ENCODE measurements at places on chromosomes 5 and 9.
A peak's percentile ranks its signal among the peaks of the same experiment; 100 is the strongest.

GRCh38 chr5:132825834-132826391 is 4.5 kb downstream of the SHROOM1 start:
- DNase-seq = no peak

- DNase-seq = peak; percentile 65
These were observed 64.2 kb upstream of the ABL1 start for GRCh38 chr9:130770679-130771442.

DNA sequence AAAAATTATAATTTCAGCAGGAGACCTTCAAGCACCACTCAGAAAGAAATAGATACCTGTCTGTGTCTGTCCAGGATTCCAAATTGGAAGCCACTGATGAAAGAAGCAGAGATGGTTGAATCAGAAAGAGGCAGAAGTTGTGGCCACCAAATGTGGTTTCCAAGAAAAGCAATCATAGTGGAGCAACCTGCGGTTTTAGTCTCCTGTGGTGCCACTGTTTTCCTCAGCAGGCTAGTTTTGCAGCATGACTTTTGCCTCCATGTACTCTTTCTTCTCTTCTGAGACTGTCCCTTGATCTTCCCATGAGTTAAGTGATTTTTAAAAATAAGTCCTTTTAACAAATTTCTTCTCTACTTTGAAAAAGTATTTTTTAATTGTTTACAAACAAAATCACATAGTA is 535.8 kb downstream of the CYLC2 start:
- DNase-seq = peak; percentile 17

DNA sequence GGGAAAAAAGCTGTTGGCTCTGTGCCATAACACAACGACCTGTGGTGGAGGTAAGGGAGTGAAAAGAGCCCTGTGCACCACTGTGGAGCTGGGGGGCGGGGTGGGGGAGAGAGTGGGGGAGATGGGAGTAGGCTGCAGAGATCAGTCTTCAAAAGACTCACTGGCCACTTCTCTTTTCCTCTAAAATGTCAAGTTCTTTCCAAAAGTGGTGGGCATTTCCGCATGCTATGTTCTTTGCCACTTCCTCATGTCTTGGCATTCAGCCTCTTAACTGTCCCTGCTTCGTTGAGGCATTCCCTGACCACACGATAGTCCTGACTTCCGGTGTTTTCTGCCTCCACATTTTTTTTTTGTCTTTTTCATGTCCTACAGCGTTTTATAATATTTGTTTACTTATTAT is 2.4 kb upstream of the PPP2R2B start:
- DNase-seq = no peak

DNA sequence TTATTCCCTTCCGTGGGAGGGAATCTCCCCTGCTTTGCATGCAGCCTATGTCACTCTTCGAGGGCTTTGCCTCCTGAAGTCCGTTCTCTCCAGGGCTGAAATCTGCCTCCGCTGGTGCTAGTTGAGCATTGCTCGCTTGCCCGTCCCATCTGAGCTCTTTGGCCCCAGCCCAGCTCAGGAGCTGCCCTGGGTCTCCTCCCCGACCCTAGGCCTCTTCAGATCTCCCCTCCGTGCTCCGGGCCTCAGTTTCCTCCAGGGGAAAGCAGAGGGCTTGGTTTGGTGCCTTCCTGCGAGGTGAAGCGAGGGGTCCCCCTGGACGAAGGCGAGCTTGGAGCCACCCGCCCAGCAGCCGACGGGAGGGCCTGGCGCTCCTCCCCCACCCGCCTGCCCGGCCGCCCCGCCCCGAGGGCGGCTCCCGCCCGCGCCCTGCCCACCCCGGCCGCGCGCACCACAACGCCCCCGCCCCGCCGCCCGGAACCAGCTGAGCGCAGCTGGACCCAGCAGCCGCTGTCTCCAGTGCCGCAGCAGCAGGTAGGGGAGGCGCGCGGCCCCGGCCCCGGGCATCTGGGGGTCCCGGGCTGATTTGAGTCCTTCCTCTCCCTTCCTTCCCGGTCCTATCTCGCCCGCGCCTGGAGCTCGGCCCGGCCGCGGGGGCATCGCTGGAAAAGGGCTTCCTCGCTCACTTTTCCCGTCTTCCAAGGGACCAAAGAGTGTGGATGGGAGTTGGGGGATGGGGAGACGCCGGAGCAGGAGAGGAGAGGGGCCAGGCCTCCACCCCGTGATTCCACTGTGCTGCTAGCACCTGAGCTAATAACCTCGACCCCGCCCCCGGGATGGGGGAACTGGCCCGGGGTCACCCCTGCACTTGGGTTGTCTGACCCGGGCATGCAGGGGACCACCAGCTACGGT is at the start of gene GSN:
TSS of gene GSN (plus strand) at position 474 of the 909 bp plus-strand sequence. CDS start 33,810 bp downstream, outside the sequence.
- DNase-seq = peak; percentile 52

GRCh38 chr9:72351538-72352453 is 13.2 kb downstream of the ZFAND5 start:
- DNase-seq = peak; percentile 86

DNA sequence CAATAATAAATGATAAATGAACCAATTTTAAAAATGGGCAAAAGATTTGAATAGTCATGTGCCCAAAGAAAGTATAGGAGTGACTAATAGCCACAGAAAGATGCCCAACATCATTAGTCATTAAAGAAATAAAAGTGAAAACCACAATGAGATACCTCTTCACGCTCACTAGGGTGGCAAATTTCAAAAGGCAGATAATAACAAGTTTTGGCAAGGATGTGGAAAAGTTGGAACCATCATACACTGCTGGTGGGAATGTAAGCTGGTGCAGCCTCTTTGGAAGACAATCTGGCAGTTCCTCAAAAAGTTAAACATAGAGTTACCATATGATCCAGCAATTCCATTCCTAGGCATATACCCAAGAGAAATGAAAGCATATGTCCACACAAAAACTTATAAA is 1819.8 kb downstream of the MAT2B start:
- peak; percentile 91 for DNase-seq

- DNase-seq = no peak
These were observed 54.7 kb upstream of the SNX2 start for GRCh38 chr5:122719991-122720746.

DNA sequence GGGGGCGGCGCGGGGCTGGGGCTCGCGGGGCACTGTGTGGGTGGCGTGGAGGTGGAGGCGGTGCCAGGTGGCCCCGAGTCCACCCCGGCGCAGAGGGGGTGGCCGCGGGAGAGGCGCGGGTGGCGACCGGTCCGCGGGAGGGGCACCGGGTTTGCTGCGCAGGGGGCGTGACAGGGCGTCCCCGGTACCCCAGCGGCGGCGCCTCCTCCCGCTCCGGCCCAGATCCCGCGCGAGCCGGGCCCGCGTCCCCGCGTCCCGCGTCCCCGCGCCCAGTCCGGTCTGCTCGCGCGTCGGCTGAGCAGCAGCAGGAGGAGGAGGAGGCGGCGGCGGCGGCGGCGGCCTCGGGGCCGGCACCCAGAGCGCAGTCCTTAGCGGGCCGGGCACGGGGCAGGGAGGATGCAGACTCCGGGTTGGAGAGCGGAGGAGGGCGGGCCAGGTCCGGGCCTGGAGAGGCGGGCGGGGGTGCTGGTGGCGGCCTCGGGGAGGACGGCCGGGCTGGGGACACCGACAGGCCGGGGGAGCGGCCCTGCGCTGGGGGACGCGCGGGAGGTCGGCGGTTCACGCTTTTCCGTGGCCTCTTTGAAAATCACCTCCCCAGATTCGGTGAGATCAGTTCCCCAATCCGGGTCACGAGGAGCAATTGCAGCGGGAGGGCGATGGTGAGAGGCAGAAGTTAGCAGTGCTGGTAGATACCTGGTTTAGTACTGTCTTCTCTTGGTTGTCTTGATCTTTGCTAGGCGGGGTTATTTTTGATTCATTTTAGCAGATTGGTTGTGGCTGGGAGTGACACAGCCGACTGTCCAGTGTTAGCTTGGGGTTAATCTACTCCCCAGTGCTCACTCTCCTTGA is 1.7 kb downstream of the TRIO start:
- DNase-seq = peak; percentile 94

GRCh38 chr5:180141068-180141660 is 67.8 kb downstream of the RASGEF1C start:
- DNase-seq = no peak

GRCh38 chr5:180115326-180116076 is 43.9 kb upstream of the RNF130 start:
- no peak for DNase-seq

DNA sequence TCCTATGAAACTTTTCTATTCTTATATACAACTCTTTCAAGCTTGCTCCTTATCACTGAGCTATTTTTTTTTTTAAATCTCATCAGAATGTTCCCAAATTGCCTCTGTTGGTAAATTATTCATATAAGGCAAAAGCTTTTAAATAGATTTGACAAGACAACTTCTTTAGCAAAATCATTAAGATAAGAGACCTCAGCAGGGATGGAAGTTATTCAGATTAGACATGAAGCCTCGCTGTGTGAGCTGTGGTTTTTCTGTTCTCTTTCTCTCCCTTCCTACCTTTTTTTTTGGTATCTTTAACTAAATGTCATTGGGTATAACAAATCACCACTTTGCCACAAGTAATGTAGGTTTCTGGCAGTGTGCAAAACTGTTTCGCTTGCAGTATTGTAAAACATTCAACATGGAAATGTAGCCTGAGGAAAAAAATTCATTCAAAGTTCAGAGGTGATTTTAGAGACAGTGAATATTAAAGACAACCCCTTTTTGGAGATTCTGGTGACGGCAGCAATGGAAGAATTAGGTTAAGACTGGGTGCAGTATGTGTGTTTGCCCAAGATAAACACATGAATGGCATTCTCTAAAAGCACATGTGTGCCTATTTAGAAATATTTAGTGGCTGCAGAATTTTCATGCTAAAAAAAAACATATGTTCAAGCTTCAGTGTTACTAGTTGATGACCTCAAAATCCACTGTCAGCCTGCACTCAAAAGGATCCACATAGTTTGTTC is 467.1 kb downstream of the ZNF608 start:
- DNase-seq = no peak

- no peak for DNase-seq
These were observed 47.5 kb downstream of the DBH start for GRCh38 chr9:133683586-133684120.

DNA sequence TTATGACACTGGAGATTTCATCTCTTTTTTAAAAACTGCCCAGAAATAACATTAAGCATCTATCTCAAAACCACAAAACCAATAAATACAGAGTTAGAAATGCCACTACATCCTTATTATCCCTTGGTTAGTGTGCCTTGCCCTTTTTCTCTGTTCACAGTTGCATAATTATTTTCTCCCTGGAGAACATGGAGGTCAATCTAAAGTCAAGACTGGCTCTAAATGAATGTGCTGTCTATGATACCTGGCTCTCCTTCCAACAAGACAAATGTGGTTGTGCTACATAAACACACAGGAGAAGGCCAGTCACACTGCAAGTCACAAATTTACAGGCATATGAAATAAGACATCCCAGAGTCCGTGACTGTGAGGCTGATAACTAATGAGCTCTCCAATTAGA is 2.8 kb downstream of the FBN2 start:
- DNase-seq = no peak

GRCh38 chr9:26687421-26687820 is 205.2 kb downstream of the CAAP1 start:
- peak; percentile 62 for DNase-seq

- no peak for DNase-seq
These were observed 287.9 kb downstream of the SEC61B start for GRCh38 chr9:99509900-99510535.

- DNase-seq = no peak
These were observed 356.0 kb upstream of the ISL1 start for GRCh38 chr5:51027271-51027670.

- DNase-seq = no peak
These were observed 12.0 kb upstream of the OLFM1 start for GRCh38 chr9:135075234-135076142.

GRCh38 chr5:134819407-134819963 is 26.3 kb upstream of the C5orf24 start:
- no peak for DNase-seq

DNA sequence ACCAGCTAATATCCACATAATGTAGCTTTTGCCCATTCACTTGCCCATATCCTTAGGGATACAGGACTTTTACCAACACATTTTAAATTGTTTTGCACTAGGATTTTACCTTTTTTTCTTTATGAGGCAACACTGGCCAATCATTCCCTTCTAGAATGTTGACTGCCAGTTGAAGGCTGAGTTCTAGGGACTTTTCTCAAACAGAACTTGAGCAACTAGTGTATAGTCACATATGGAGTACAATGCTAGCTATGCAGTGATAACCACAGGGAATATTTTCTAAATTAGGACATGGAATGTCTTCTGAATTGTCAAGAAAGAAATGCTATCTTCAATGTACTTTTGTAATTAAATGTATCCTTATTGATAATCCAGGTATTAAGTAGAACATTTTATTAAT is 133.6 kb downstream of the OXCT1 start:
- DNase-seq = no peak

- DNase-seq = no peak
These were observed 91.8 kb upstream of the TBCA start for GRCh38 chr5:77867914-77868313.

- DNase-seq = no peak
These were observed 15.2 kb upstream of the PSMD5 start for GRCh38 chr9:120857902-120858301.

DNA sequence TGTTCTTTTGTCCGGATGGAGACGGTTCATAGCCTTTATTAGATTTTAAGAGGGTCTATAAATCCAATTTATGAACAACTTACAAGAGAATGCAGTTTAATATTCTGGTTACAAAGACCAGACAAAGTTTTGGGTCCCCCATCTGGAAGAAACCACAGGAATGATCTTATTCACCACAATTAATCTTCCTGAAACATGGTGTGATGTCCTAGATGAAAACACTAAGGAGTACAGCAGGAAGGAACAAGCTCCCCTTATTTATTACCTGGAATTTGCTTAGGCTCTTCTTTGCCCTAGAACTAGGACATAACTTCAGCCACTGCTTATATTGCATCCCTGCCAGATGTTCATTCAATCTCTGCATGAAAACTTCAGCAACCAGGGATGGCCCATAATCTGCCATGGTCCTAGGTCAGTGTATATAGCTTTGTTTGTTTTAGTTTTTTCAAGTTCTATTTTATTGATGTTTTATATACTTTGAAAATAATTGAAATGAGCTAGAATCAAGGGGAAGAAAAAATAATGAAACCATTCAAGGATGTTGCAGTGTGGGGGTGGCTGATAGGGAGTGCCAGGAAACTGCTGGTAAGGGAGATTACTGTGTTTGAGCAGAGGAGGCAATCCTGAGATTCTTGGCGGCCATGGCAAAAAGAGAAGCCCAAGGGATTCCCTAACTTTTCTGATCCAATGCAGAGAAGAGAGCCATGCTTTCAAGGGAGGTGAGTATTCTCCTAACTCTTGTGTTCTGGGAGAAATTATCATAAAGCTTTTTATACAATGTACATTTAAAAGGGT is 16.8 kb downstream of the TXNDC8 start:
- no peak for DNase-seq

- no peak for DNase-seq
These were observed 28.8 kb upstream of the MELK start for GRCh38 chr9:36543916-36544315.

- DNase-seq = no peak
These were observed 12.5 kb downstream of the KCNT1 start for GRCh38 chr9:135714242-135715055.

DNA sequence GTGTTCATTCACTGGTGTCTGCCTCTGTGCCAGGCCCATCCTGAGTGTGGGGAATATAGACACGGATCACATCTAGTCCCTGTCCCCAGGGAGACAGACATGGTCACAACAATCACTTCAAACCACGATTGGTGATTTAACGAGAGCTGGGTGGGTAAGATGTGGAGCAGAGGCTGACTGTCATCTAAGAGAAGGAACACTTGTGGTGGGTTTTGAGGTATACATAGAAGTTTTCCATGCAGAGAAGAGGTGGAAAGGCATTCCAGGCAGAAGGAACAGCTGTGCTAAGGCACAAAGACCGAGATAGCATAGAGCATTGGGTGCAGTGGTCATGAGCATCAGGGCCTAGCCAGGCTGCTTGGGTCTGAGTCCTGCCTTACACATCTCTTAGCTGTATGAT is 22.7 kb upstream of the WDR38 start:
- no peak for DNase-seq

All from HT1080 (cell line).